Kidney (tissue), 22 donors: ENCODE measurements at places on chromosomes 6 and 20. TPM values are rescaled to one million over a fixed set of nuclear protein-coding genes. Genes with fewer than 3 reads are reported as not detected.

Gene SLC22A2
- 27.9 TPM for total RNA-seq

Gene ANKEF1
- total RNA-seq: 6.6 TPM

Gene PPP1R16B
- total RNA-seq: 29.4 TPM

Gene PXDC1
- total RNA-seq: 28.9 TPM

Gene UBE2C
- total RNA-seq: 2.4 TPM

Gene GID8
- 37.3 TPM for total RNA-seq

Gene OR12D3
- total RNA-seq: not detected

Gene RNF182
- 3.9 TPM for total RNA-seq

DNA sequence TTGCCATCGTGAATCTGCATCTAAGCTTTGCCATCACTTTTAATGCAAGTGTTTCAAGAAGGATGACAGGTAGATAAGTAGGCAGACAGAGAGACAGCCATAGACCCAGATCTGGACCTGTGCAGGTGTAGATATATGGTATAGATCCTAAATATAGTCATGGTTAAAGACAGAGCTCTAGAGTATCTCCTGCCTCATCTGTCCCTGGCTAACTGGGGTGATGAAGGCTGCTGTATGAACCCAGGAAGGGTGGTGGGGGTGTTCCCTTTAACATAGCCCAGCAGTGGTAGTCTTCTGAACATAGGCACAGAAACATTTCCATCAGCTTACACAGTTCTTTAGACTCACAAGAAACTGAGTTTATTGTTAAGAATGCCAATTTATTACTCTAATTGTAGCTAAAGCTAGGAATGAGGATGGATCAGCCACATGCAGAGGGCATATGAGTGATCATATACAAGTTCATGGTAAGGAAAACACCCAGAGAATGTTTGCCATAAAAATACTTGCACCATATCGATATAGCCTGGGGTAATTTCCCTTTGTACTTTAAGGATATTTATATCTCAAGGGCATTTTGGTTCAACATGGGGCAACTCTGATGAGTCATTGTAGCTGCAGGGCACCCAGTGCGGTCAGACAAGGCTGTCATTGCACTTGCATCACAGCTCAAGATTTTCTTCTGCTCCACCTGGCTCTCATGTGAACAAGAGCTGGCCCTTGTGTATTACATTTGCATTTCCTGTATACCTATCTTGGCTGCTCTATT is 587.2 kb downstream of the EPM2A start:
- H3K36me3 ChIP-seq: no peaks in the 10 kb centered on the region
- no peaks in the 10 kb centered on the region for H3K4me1 ChIP-seq
- no peak overlapping the region for H3K4me3 ChIP-seq
- H3K27ac ChIP-seq: no peak overlapping the region
- H3K27me3 ChIP-seq: no peaks in the 10 kb centered on the region

- no peak for DNase-seq
- H3K27ac ChIP-seq: no peak overlapping the region
- H3K36me3 ChIP-seq: peaks cover 14% of the 10 kb centered on the region
- no peaks in the 10 kb centered on the region for H3K27me3 ChIP-seq
- H3K4me3 ChIP-seq: no peak overlapping the region
- no peaks in the 10 kb centered on the region for H3K4me1 ChIP-seq
Observed at GRCh38 chr6:57138026-57138425, 34.1 kb upstream of the BAG2 start.

GRCh38 chr20:5881703-5882102 is 68.6 kb downstream of the TRMT6 start:
- no peaks in the 10 kb centered on the region for H3K36me3 ChIP-seq
- no peak overlapping the region for H3K27ac ChIP-seq
- no peaks in the 10 kb centered on the region for H3K27me3 ChIP-seq
- H3K4me3 ChIP-seq: no peak overlapping the region

- H3K4me3 ChIP-seq: no peak overlapping the region
- H3K36me3 ChIP-seq: peaks cover 2% of the 10 kb centered on the region
- H3K4me1 ChIP-seq: no peaks in the 10 kb centered on the region
- peak overlapping the region; percentile 48 for H3K27ac ChIP-seq
- DNase-seq: no peak
Observed at GRCh38 chr6:24340998-24341938, 16.6 kb downstream of the DCDC2 start.

- DNase-seq: no peak
- no peaks in the 10 kb centered on the region for H3K4me1 ChIP-seq
- H3K4me3 ChIP-seq: no peak overlapping the region
- no peak overlapping the region for H3K27ac ChIP-seq
- H3K27me3 ChIP-seq: no peaks in the 10 kb centered on the region
Observed at GRCh38 chr20:32144898-32145662, 35.6 kb downstream of the TM9SF4 start.

- H3K27ac ChIP-seq: no peak overlapping the region
- no peak overlapping the region for H3K4me3 ChIP-seq
- H3K4me1 ChIP-seq: no peaks in the 10 kb centered on the region
- no peak for DNase-seq
- no peaks in the 10 kb centered on the region for H3K36me3 ChIP-seq
Observed at GRCh38 chr6:167861424-167861823, 34.7 kb downstream of the AFDN start.

GRCh38 chr6:41659935-41660334 is 21.7 kb downstream of the MDFI start:
- no peak overlapping the region for H3K4me3 ChIP-seq
- H3K27me3 ChIP-seq: peaks cover 3% of the 10 kb centered on the region
- no peak overlapping the region for H3K27ac ChIP-seq
- peak; percentile 25 for DNase-seq
- no peaks in the 10 kb centered on the region for H3K36me3 ChIP-seq
- H3K4me1 ChIP-seq: no peaks in the 10 kb centered on the region

DNA sequence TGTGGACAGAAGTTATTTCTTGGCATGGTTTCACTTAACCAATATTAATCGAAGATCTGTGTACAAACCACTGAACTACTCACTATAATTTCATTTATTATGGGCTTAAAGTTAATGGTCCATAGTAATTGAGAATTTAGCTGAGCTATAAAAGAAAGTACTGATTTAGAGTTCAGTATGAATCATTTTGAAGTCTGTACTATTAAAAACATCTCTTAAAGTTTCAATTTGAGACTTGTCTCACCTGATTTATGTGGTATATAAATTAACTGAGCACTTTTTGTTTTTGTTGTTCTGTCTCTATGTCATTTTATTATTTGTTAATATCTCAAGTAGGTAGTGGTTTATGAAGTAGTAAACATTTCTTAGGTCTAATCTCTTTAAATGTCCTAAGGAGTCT is 24.9 kb downstream of the KPNA5 start:
- no peaks in the 10 kb centered on the region for H3K4me1 ChIP-seq
- DNase-seq: no peak
- H3K36me3 ChIP-seq: peaks cover 7% of the 10 kb centered on the region
- H3K27me3 ChIP-seq: no peaks in the 10 kb centered on the region
- no peak overlapping the region for H3K4me3 ChIP-seq

DNA sequence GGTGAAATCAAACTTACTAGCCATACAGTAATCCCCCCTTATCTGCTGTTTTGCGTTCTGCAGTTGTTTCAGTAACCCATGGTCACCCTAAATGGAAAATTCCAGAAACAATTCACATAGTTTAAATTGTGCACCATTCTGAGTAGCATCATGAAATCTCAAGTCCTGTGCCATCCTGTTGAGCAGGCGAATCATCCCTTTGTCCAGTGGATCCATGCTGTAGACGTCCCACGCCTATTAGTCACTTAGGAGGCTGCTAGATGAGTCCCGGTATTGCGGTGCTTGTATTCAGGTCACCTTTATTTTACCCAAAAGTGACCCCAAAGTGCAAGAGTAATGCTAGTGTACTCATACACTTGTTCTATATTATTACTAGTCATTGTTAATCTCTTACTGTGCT is 46.4 kb downstream of the HECA start:
- no peak overlapping the region for H3K4me3 ChIP-seq
- no peaks in the 10 kb centered on the region for H3K4me1 ChIP-seq
- no peak overlapping the region for H3K27ac ChIP-seq
- H3K36me3 ChIP-seq: no peaks in the 10 kb centered on the region
- no peak for DNase-seq
- H3K27me3 ChIP-seq: no peaks in the 10 kb centered on the region

DNA sequence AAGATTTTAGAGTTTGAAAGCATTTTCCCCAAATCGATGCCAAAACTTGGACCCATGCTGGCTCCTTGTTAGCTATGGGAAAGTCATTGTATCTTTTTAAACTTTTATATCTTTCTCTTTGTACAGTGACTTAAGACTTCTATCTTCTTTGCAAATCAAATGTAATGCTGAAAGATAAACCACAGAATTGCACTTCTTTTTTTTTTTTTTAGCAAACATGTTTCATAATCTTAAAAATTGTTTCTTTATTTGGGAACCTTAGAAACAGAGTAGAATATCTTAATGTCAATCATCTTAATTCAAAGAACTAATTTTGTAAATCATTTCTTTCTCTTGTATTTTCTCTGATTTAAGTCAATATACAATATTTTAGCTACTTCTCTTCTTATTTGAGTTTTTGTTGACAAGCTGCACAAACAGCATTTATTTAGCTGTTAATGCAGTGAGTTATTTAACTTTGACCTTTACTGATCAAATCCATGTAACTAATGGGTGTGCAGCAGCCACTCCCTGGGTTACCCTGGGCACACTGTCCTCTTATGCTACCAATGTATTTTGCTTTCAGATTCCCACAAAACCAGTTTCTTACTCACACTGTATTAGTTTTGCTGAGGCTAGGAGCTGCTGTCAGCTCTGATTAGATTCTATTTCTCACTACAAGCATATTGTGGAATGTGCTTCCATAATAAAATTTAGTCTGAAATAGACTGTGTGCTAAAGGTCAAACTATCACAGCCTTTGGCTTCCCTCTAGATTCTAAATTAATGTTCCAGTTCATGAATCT is 279.6 kb downstream of the ADGB start:
- DNase-seq: no peak
- no peak overlapping the region for H3K4me3 ChIP-seq
- H3K27ac ChIP-seq: no peak overlapping the region
- H3K36me3 ChIP-seq: no peaks in the 10 kb centered on the region
- H3K4me1 ChIP-seq: peaks cover 9% of the 10 kb centered on the region
- no peaks in the 10 kb centered on the region for H3K27me3 ChIP-seq

DNA sequence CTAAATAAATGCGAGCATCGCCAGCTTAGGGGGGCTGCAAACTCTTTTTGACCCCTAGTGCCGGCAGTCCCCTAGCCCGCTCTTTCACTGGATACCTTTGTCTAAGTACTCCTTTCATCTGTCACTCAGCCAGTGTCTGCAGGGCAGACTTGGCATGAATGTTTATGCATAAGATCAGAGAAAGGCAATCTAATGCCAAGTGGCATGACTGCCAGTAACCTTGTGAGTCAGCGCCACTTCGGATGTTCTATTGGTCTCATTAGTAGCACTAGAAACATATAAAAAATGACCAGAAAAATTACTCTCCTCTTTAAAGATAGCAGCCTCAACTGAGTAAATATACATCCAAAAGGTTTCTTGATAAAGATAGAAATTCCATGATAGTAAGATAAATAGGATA is 192.2 kb downstream of the TBC1D32 start:
- H3K27ac ChIP-seq: no peak overlapping the region
- no peak for DNase-seq
- no peaks in the 10 kb centered on the region for H3K27me3 ChIP-seq
- no peaks in the 10 kb centered on the region for H3K36me3 ChIP-seq
- H3K4me3 ChIP-seq: no peak overlapping the region

DNA sequence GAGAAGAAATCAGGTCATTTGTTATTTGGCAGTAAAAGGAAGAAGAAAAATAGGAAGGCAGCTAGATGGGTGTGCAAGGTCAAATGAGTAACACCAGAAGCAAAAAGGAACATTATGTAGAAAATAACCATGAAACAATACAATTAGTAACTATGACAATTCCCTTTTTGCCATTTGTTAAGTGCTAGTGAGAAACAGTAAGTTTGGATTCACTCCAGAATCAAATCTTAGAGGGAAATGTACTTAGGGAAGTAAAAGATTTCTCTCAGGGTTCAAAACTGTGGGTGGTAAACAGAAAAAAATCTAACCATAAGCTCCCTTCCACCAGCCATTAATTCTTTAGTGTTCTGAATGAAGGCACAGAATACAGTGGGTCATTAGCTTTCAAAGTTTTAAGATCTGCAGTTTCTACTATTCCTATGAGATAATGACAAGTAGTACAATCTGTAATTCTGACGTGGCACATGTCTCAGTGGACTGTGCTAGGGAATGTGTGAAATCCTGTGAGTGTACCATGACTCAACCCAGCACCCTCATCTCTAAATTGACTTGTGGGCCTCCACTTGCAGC is 17.1 kb downstream of the REPS1 start:
- H3K4me1 ChIP-seq: peaks cover 15% of the 10 kb centered on the region
- H3K36me3 ChIP-seq: no peaks in the 10 kb centered on the region
- H3K27me3 ChIP-seq: no peaks in the 10 kb centered on the region
- DNase-seq: no peak

DNA sequence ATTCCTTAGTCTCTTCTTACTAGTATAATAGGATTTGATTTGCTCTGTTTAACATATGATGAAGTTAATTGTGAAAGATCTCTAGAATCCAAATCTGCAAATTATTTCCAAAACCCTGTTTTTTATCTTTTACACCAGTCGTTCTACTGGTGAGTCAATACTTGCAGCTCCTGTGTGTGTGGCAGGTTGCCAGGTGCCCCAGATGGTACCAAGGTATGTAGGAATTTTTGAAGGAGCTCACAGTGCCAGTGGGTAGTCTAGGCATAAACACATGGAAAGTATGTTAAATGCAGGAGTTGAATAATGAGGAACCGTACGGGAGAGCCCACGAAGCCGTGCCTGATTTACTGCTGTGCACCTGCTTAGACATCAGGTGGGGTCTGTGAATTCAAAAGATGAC is 192.2 kb downstream of the FARS2 start:
- no peak for DNase-seq
- H3K27me3 ChIP-seq: no peaks in the 10 kb centered on the region
- H3K4me1 ChIP-seq: no peaks in the 10 kb centered on the region
- H3K4me3 ChIP-seq: no peak overlapping the region
- no peaks in the 10 kb centered on the region for H3K36me3 ChIP-seq

- H3K36me3 ChIP-seq: no peaks in the 10 kb centered on the region
- no peak overlapping the region for H3K4me3 ChIP-seq
Observed at GRCh38 chr6:11033825-11034224, 10.3 kb downstream of the ELOVL2 start.

GRCh38 chr6:43947860-43948259 is 177.8 kb downstream of the VEGFA start:
- no peaks in the 10 kb centered on the region for H3K36me3 ChIP-seq
- no peak for DNase-seq
- H3K27me3 ChIP-seq: no peaks in the 10 kb centered on the region
- H3K4me3 ChIP-seq: no peak overlapping the region
- H3K27ac ChIP-seq: no peak overlapping the region

DNA sequence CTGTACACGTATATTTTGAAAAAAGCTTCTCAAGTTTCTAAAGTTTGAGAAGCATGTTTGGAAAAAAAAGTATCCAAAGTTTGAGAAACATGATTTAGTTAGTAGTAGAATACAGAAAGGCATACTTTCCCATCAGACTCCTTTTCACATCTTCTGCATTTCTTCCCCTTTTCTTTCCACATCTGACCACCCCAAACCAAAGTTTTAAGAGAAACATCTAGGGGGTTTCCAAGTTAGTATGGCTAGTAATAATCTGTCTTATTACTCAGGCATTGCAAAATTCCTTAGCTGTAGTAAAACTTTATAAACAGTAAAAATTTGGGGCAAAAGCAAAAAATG is 63.0 kb upstream of the IL20RA start:
- no peaks in the 10 kb centered on the region for H3K27me3 ChIP-seq
- no peak overlapping the region for H3K4me3 ChIP-seq
- no peaks in the 10 kb centered on the region for H3K36me3 ChIP-seq
